ENCODE measurements at places on chromosomes 1 and 21. TPM values are rescaled to one million over a fixed set of nuclear protein-coding genes. Genes with fewer than 3 reads are reported as not detected.

DNA sequence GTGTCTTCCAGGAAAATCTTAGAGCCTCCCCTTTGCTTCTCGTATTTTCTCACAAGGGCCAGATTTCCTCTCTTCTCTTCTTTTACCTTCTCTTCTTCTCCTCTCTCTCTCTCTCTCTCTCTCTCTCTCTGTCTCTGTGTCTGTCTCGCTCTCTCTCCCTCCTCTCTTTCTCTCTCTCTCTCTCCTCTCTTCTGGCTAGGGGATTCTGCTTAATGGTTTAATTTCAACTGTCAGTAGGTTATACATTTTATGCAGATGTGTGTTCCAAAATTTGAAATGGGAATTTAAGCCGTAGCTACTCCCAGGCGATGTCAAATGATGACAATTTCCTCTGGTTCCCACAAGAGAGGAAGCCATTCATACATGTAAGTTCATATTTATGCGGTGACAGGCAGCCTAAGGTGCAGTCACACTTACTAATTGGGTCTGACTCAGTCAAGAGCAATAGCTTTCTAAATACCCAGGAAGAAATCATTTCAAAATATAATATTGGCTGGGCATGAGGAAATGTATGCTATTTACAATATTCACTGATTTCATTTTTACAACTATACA is 1.4 kb downstream of the DSCAM start:
- no peak for DNase-seq

GRCh38 chr1:154666051-154666790 is 58.2 kb upstream of the ADAR start:
- DNase-seq, result no peak

GRCh38 chr1:3242408-3243260 is 173.6 kb downstream of the PRDM16 start:
- DNase-seq, result no peak

GRCh38 chr1:215637041-215637573 is 70.0 kb downstream of the KCTD3 start:
- DNase-seq, result peak; percentile 69

RGSL1 gene
- total RNA-seq, result not detected

DNA sequence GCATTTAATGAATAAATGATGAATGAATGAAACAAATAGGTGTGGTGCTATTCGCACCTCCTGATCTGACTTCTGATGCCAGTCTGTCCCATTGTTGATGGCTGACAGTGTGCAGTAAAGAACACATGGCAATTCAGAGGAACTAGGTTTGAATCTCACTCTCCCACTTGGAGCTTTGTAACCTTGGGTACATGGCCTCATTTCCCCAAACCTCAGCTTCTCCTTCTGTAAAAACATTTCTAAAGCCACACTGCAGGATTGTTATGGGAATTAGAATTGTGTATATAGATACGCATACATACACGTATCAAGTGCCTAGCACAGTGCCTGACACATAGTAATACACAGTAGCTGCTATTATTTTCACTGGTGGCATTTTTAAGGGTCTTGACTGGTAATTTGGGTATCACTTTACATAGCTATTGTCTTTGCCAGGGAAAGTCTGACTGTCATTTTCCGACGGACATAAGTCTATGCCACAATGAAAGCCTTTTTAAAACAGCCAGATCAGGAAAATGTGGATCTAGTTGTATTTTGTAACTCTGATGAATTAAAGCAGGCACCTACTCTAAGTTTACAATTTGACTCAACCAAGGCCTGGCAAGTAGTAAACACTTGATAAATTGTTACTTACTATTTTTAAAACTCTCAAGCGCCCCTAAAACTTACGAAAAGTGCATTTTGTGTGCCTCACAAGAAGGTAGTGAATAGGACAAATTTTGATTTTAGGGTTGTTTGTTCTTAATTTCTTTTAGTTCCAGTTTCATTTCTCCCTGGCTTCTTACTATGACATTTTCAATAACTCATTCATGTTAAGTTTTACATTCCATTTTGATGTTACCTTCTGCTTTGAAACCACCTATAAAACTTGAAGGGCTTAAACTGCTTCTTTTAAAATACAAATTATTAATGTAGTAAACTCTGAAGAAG is 164.4 kb downstream of the SDCCAG8 start:
- DNase-seq, result no peak

- DNase-seq, result no peak
Observed at GRCh38 chr21:24223624-24224023, 1383.7 kb downstream of the MRPL39 start.

- peak; percentile 26 for DNase-seq
Observed at GRCh38 chr1:236888903-236889302, 93.8 kb downstream of the MTR start.

- no peak for DNase-seq
Observed at GRCh38 chr1:172487550-172487949, 43.7 kb upstream of the PIGC start.

DNA sequence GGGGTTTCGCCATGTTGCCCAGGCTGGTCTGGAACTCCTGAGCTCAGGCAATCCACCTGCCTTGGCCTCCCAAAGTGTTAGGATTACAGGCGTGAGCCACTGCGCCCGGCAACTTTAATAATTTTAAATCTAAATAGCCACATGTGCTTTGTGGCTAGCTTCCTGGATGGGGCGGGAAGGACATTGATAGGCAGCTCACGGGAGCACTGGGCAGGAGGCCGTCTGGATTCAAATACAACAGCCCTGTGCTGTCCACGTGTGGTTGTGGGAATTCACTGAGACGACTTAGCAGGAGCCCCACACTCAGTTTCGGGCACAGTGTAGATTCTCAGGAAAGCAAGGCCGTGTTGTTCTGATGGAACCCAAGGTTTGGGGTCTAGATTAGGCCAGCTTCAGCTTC is 177.1 kb downstream of the ETS2 start:
- DNase-seq, result no peak

GRCh38 chr1:94527447-94528031 is 14.0 kb downstream of the F3 start:
- no peak for DNase-seq

GRCh38 chr1:206915030-206915735 is 6.6 kb downstream of the FCMR start:
- DNase-seq, result no peak

C1orf87 gene
- 0.51 TPM for total RNA-seq

SUSD4 gene
- 28.9 TPM for total RNA-seq

- DNase-seq, result no peak
Observed at GRCh38 chr1:1111516-1112236, 4.2 kb downstream of the C1orf159 start.

CYP2J2 gene
- total RNA-seq, result 24.1 TPM

DNA sequence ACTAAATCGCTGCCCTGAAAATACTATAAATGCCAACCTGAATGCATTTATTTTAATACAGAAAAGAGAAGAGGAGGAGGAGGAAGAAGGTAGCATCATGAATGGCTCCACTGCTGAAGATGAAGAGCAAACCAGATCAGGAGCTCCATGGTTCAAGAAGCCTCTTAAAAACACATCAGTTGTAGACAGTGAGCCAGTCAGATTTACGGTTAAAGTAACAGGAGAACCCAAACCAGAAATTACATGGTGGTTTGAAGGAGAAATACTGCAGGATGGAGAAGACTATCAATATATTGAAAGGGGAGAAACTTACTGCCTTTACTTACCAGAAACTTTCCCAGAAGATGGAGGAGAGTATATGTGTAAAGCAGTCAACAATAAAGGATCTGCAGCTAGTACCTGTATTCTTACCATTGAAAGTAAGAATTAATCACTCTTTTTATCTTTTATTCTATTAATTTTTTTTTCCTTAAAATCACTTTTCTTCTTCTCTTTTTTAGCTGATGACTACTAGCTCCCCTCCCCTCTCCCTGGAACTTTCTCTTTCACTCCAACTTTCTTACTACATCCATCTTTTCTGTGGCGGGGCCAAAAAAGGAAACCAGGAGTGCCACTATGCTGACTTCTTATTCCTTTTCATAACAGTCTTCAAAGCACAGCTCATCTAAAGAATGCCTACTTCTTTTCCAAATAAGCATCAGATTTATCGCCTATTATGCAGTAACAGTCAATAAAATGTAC is 36.3 kb downstream of the FUBP1 start:
- no peak for DNase-seq

GRCh38 chr1:203873094-203873493 is 11.7 kb downstream of the SNRPE start:
- no peak for DNase-seq

DNA sequence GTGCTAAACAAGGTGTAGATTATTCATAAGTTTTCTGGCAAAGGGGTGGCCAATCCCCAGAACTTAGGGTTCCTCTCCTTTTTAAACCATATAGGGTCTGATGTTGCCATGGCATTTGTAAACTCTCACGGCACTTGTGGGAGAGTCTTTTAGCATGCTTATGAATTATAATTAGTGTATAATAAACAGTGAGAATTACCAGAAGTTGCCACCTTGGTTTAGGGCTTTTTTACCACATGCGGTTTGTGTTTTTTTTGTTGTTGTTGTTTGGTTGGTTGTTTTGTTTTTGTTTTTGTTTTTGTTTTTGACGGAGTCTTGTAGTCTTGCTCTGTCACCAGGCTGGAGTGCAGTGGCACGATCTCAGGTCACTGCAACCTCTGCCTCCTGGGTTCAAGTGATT is 8.9 kb upstream of the LAX1 start:
- no peak for DNase-seq

OR10R2 gene
- total RNA-seq, result not detected

GRCh38 chr1:217052626-217053025 is 329.4 kb upstream of the ESRRG start:
- DNase-seq, result no peak

GRCh38 chr1:171566467-171566866 is 55.6 kb upstream of the MYOCOS start:
- no peak for DNase-seq

TENT5C gene
- total RNA-seq, result 13.3 TPM

TOMM40L gene
- 11.3 TPM for total RNA-seq

DNA sequence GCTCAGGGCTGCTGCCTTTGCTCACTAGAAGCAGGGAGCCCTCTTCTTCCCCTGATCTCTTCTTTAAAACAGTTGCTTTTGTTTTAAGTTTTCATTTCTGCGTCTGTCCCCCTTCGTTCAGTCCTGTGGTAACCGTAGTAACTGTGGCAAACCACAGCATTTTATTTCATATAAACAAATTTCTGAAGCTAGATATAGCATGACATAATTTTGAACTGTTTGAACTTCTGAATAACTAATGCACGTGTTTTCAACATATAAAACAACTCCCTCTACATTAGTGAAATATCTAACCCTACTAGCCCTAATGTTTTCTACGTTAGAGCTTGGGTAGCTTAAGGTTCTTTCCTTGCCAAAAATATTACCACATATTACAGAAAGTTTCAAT is 104.6 kb downstream of the DISP1 start:
- DNase-seq, result no peak

DNA sequence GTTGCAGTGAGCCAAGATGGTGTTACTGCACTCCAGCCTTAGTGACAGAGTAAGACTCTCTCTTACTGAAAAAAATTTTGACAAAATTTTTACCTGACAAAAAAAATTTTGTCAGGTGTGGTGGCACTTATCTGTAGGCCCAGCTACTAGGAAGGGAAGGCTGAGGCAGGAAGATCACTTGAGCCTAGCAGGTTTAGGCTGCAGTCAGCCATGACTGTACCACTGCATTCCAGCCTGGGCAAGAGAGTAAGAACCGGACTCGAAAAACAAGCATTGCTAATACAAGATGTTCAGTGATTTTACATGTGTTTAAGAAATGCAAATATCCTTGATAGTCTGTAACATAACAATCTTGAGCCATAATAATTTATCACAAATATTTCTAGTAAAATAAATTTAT is 46.9 kb downstream of the USP48 start:
- DNase-seq, result no peak

- no peak for DNase-seq
Observed at GRCh38 chr1:51230501-51231078, 5.5 kb upstream of the RNF11 start.

Data from tongue (tissue), 3 donors.